Daoy (cell line): ENCODE measurements at places on chromosomes 2 and 18. TPM values are rescaled to one million over a fixed set of nuclear protein-coding genes. Genes with fewer than 3 reads are reported as not detected.

IL36B gene
- not detected in 2 replicates for total RNA-seq

ANKRD53 gene
- total RNA-seq = not detected in 2 replicates

ELOA2 gene
- total RNA-seq = not detected in 2 replicates

GCG gene
- not detected in 2 replicates for total RNA-seq

REV1 gene
- total RNA-seq = 13.0 and 18.3 TPM in 2 replicates

SLC4A5 gene
- 0.17 TPM in 1 of 2 replicates, not detected in the other for total RNA-seq

ACADL gene
- total RNA-seq = not detected in 2 replicates

SLC8A1 gene
- 5.3 and 9.0 TPM in 2 replicates for total RNA-seq

GNLY gene
- total RNA-seq = not detected in 2 replicates

ABCG5 gene
- not detected in 2 replicates for total RNA-seq

EPB41L3 gene
- total RNA-seq = 34.2 and 64.6 TPM in 2 replicates

KLHL41 gene
- 0.15 and 0.51 TPM in 2 replicates for total RNA-seq

CXCR4 gene
- 3.8 and 6.5 TPM in 2 replicates for total RNA-seq

HOXD12 gene
- 0.46 TPM in 1 of 2 replicates, not detected in the other for total RNA-seq

PIEZO2 gene
- 2.1 and 2.2 TPM in 2 replicates for total RNA-seq

NEUROD1 gene
- total RNA-seq = 0.09 TPM in 1 of 2 replicates, not detected in the other

GRCh38 chr2:151840216-151841046 is 12.2 kb upstream of the ARL5A start:
- no peak for DNase-seq

GRCh38 chr2:31060397-31060796 is 77.8 kb downstream of the GALNT14 start:
- DNase-seq = no peak

- no peak for DNase-seq
Observed at GRCh38 chr2:151114874-151115273, 146.8 kb downstream of the RBM43 start.

DNA sequence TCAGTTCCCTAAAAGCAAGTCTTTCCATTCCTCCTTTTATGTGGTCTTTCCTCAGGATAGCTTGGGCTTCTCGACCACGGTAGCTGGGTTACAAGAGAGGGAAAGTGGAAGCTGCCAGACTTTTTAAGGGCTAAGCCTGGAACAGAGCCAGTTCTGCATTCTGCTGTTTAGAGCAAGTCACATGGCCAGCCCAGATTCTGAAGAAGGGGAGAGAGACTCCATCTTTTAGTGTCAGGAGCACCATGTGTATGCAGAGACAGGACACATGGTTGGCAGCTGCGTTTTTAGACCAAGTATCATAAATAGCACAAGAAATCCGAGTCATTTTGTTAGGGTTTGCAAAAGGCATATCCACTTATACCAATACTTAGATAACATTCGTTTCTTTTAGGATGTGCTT is 4.7 kb downstream of the HMSD start:
- no peak for DNase-seq

DNA sequence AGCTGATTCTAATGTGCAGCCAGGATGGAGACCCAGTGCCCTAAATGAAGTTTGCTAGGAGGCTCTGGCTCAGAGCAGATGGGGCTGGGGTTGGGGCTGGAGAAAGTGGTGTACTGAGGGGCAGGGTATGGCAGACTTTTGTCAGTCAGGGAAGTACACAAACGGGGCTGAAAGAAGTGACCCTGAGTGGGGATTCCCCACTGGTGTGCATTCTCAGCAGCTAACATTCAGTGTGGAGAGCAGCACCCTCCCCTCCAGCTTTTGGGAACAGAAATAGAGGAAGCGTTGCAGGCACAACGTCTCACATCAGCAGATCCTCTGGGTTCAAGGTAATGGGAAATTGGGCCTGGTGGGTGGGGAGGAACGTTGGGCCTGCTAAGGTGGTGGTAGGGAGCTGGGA is 89.1 kb upstream of the GCFC2 start:
- DNase-seq = no peak

DNA sequence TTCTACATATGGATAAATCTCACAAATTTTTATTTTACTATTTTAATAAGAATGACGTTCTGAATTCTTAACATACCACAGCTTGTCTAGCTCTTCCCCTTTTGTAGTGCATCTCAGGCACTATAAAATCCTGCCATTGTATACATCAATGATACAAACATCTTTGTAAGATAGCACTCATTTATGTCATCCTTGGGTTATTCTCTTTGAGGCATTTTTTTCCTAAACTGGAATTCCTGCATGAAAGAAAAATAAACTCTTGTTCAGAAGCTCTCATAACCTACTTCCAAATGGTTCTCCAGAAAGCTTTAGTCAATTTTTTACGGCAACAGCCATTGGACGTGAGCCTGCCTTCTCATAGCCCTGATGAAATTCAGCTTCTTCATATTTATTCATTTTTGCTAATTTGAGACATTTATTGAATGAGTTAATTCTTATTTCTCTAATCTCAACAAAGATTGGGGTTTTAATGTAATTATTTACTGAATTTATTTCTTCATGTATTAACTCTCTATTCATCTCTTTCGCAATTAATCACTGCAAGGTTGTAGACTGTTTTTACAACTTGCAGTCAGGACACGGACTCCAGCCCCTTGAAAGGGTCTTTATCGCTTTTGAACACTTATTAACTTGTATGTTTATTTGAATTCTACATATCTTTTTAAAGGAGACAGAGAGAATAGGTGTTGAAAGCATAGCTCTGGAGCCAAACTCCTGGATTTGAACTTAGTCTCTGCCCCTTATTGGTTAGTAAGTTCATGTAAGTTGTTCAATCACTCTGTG is 57.6 kb upstream of the PARD3B start:
- DNase-seq = no peak

- no peak for DNase-seq
Observed at GRCh38 chr2:18522484-18523146, 37.8 kb downstream of the RDH14 start.

GRCh38 chr18:1252936-1253335 is 348.3 kb downstream of the ADCYAP1 start:
- no peak for DNase-seq

DNA sequence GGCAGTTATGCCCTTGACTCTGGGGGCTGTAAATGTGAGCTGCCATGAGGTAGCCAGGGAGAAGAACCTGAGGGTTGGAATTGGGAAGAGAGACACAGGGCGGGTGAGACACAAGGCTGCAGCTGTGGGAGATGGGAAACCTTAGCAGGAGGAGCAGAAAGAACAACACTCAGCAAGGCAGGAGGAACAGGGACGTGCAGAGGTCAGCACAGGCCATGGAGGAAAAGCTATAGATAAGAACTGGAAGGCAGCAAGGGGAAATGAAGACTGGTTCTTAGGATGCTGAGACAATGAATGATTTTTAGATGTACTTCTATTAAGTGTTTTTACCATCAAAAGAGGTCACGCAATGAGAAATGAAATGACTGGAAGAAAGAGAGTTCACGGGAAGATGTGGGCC is 80.2 kb downstream of the USP40 start:
- DNase-seq = peak; percentile 36

GRCh38 chr2:111250448-111251030 is 129.8 kb downstream of the BCL2L11 start:
- no peak for DNase-seq

DNA sequence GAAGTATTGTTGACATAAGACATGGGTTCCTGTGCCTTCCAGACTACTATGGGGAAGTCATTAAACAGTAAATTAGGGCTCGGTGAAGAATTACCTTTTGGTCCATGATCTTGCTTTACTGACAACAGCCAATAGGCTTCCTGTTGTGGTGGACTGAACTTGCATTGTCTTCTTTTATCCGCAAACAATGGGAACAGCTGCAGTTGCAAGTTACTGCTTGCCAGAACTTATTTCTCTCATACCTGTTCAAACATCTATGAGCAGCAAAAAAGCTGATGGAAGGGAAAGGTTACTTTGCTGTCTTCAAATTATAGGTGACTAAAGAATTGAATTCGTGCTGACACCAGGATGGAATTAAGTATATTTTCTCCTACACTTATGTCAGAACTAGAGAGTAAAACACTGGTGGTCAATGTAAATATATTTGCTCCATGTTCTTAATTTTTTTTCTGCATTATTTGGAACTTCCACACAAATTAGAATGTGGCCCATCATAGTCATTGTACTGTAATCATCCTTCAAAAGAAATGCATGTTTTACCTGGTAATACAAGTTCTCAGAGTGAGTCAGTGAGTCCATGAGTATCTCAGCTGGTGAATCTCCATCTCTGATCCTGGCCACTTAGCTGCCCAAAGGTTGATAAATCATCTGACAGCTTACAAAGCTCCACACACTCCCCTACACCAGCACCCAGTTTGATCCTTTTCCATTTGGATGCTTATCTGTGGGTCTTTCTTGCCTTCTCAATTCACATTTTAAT is 37.3 kb upstream of the RNF152 start:
- DNase-seq = no peak

- no peak for DNase-seq
Observed at GRCh38 chr2:9971105-9971818, 19.8 kb downstream of the GRHL1 start.
